ENCODE measurements at places on chromosomes 5 and 9. TPM values are rescaled to one million over a fixed set of nuclear protein-coding genes. Genes with fewer than 3 reads are reported as not detected.

Gene TUSC1
- 17.0 TPM for polyA plus RNA-seq

Gene DEPDC1B
- polyA plus RNA-seq, result 31.0 TPM

Gene DNAH5
- polyA plus RNA-seq, result 2.9 TPM

Gene STING1
- 24.7 TPM for polyA plus RNA-seq

Gene CCNB1
- 96.2 TPM for polyA plus RNA-seq

Gene PCDHGB2
- polyA plus RNA-seq, result 3.2 TPM

Gene STK32A
- polyA plus RNA-seq, result 13.4 TPM

Gene ENTR1
- polyA plus RNA-seq, result 46.7 TPM

Gene ALDH1A1
- 311 TPM for polyA plus RNA-seq

Gene NEUROG1
- not detected for polyA plus RNA-seq

Gene STC2
- polyA plus RNA-seq, result 2.0 TPM

Gene RLN2
- polyA plus RNA-seq, result 3.4 TPM

Gene APBA1
- polyA plus RNA-seq, result 13.8 TPM

Gene SPATA31A3
- not detected for polyA plus RNA-seq

Gene EIF4EBP3
- polyA plus RNA-seq, result 11.5 TPM

Gene PHPT1
- 76.5 TPM for polyA plus RNA-seq

Gene CDH6
- 63.4 TPM for polyA plus RNA-seq

Gene LCN1
- polyA plus RNA-seq, result not detected

Gene PCDHGA4
- 2.2 TPM for polyA plus RNA-seq

Gene ESM1
- polyA plus RNA-seq, result 15.1 TPM

Gene CYLC2
- polyA plus RNA-seq, result not detected

Gene CRHBP
- 33.6 TPM for polyA plus RNA-seq

Gene CAMK4
- polyA plus RNA-seq, result 3.6 TPM

Gene TLR4
- 9.1 TPM for polyA plus RNA-seq

Gene RNF183
- polyA plus RNA-seq, result 5.8 TPM

Gene FOXE1
- polyA plus RNA-seq, result not detected

Gene PRUNE2
- 14.3 TPM for polyA plus RNA-seq

Gene TBC1D2
- 3.6 TPM for polyA plus RNA-seq

Gene FBP2
- 0.21 TPM for polyA plus RNA-seq

Gene CERCAM
- polyA plus RNA-seq, result 31.2 TPM

Gene NR5A1
- polyA plus RNA-seq, result 0.11 TPM

Gene INSL4
- polyA plus RNA-seq, result not detected

Gene NR2F1-AS1
- 57.6 TPM for polyA plus RNA-seq

Gene PPP3R2
- 0.10 TPM for polyA plus RNA-seq

Gene SPINK4
- polyA plus RNA-seq, result not detected

Gene PCDHA11
- 0.16 TPM for polyA plus RNA-seq

Gene ROR2
- polyA plus RNA-seq, result 14.1 TPM

Gene FOXD4L6
- not detected for polyA plus RNA-seq

Gene TMC1
- polyA plus RNA-seq, result 0.71 TPM

Gene PAEP
- not detected for polyA plus RNA-seq

Gene ARHGEF37
- 6.9 TPM for polyA plus RNA-seq

Gene AOPEP
- 58.7 TPM for polyA plus RNA-seq

Gene IFNA2
- polyA plus RNA-seq, result not detected

Gene GHR
- polyA plus RNA-seq, result 24.0 TPM

Gene DRD1
- polyA plus RNA-seq, result not detected

Gene LHX3
- polyA plus RNA-seq, result not detected

Gene WNT8A
- 0.10 TPM for polyA plus RNA-seq

Gene IL4
- not detected for polyA plus RNA-seq

Gene PDE6A
- 0.14 TPM for polyA plus RNA-seq

Gene FBP1
- 59.1 TPM for polyA plus RNA-seq

All from right renal cortex interstitium (tissue), 3 donors.